ENCODE measurements at places on chromosomes 7 and 10.

GRCh38 chr7:122100021-122100420, 44.0 kb downstream of the AASS start:
- DNase-seq: no peak

DNA sequence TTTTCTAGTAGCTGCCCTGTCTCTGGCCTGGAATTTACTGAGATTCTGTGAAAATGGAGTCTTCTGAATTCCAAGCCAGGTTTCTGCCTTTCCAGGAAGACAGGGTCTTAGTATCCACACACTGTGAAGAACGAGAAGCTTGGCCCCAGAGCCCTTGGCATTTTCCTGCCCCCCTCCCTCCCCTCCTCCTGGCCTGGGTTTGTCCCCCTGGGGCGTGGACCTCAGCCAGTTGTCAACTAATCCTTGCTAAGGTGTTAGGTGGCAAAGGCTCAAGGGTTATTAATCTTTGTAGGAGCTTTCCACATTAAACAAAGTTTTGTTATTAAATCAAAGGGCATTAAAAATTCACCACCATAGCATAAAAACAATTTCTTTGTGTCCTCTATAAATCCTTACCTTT, 329.5 kb downstream of the RNLS start:
- no peak for DNase-seq

DNA sequence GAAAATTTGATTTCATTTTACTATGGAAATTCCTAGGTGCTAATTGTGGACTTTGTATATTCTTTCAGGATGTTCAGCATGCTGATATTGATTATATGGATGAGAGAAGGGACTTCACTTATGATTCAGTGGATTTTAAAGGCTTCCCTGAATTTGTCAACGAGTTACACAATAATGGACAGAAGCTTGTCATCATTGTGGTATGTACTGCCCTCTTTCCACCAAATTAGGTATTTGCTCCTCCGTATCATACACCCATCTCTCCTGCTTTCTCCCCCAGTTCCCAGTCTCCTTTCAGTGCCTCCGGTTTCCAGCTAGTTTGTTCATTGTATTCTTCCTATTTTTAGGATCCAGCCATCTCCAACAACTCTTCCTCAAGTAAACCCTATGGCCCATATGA, 34.6 kb downstream of the MGAM start:
- no peak for DNase-seq

DNA sequence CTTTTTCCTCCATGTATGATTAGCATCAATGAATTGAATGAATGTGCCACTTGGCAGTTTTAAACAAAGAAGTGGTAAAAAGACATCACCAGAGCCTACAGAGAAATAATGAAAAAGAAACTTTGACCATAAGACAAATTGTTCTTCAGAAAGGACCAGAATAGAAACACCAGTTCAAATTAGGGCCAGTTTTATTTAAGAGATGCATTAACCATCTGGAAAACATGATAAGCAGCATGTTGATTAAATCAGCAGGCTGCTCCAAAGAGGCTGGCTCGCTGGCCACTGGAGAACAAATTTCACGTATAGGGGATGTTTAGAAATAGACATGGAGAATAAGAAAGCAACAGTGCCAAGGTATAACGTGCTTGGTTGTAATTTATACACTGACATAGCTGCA, 242.3 kb upstream of the AOAH start:
- no peak for DNase-seq

- no peak for DNase-seq
These were observed 242.5 kb downstream of the ELMO1 start for GRCh38 chr7:37206192-37206591.

DNA sequence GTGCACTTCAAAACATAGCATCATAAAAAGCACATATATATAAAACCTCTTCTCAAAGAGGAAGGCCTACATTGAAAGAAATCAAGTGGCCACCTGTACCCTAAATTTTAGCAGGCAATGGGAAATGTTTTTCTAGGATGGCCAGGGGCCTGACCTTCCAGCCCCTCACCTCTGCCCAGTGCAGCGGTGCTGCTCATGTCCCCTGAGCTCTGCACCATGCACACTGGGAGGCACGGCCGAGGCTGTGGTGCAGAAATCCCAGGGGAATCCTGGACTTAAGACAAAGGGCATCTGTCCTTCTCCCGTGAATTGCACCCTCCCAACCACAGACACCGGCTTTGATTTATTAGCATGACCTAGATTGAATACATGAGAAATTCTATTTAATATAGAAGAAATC, 551.4 kb downstream of the GLRX3 start:
- DNase-seq: no peak

DNA sequence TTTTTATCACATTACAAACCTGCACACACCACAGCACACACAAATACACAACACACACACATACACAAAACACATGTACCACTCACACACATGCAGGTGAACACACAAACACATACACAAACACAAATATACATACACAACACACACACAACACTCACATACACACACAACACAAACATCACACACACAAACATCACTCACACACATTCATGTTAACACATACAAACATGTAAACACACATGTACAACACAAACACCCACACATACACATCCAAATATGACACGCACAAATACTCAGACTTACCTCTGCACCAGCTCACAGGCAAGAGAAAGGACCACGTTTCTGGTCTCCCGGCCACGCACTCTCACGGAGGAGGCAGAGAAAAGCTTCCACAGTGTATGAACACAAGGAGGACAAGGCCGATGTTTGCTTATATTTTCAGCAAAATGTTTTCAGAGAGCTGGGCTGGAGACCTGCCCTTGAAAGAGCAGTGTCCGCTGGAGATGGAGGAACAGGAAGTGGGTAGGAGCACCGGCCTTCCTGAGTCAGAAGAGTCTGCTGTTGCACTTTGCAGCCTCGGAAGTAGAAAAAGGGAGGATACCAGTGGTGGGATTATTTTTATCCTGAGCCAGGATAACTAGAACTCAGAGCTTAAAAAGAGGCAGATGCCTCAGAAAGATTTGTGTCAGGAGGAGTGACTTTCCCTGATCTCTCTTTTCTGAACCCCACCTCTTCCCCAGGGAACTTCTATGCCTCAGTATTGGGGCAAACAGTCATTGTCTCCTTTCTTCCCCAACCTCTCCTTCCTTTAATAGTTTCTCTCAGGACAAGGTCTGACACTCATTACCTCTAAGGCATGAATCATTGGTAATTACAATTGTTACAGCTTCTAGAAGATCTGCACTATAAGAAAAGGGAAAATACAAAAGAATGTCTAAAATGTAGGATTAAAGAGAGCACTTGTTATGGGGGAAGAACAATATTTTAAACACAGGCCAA, at the start of gene GIMAP6:
GIMAP6 (minus strand) TSS at position 520 of the 999 bp plus-strand sequence. CDS start 2,243 bp downstream, outside the sequence.
- no peak for DNase-seq

DNA sequence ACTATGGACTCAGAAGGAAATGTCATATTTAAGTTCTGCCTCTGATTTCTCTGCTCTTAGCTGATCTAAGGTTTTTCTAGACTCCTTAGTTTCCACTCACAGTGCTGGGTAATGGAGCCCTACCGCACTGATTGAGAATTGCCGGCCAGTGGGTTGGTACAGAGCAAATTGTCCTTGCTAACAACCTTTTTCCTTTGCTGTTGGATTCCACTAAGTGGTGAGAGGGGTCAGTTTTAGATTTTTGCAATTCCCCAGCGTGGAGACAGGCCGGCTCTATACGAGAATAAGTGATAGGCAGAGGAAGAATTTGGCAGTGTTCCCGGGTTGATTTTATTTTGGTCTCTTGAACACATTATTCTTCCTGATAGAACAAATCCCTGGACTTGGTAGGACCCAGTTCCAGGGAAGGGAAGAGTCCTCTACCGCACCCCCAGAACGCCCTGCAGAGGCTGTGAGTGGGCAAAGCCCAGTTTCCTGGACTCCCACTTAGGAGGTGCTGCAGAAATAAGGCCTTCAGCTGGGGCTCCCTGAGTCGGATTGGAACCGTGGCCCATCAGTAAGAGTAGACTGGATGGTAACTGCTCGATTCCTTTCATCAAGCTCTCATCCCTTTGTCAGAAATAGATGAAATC, 3.0 kb upstream of the NRP1 start:
- DNase-seq: no peak

DNA sequence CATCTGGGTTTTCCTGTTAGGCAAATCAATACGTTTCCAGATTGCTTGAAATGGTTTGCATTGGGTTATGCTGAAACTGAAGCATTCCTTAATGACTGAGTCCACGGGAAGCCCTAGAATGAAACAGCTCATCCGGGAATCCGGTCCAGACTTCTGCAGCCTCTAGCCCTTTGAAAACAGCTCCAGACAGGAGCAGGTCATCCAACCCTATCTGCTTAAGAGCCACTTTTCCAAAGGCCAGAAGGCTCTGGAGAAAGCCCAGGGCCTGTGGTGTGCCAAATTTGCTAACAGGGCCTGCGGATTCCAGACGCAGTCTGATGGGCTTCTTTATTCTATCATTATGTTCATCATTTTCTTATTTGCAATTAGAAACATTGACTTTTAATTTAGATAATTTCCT, 265.4 kb downstream of the SKIDA1 start:
- DNase-seq: no peak

DNA sequence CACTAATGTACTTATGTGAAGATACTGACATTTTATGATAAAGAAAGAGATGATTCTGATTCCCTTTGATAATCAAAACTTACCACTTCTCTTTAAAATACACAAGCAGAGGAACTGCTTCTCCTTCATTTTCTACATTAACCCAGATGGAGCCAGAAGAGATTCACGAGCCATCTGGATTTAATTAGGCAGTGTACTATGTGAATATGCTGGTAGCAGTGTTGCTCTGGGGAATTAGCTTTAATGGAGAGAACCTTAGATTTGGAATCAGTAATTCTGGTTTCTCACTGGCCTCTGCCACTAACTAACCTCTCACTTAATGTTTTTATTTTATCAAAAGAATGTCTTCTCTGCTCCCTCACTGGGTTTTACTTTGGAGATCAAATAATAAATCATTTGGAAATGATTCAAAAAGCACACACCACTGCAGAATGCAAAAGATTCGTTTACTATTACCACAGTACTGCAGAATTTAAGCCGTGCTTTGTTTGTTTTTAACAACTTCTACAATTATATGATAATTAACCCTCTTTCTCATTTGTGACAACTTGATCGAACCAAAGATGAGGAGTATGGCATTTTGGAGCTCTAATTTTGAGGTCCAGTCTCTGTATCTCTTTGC, 77.5 kb upstream of the PHYHIPL start:
- no peak for DNase-seq

GRCh38 chr7:151744656-151745638, 132.0 kb downstream of the PRKAG2 start:
- no peak for DNase-seq

GRCh38 chr10:100481462-100482081, 18.8 kb downstream of the WNT8B start:
- peak; percentile 12 for DNase-seq

DNA sequence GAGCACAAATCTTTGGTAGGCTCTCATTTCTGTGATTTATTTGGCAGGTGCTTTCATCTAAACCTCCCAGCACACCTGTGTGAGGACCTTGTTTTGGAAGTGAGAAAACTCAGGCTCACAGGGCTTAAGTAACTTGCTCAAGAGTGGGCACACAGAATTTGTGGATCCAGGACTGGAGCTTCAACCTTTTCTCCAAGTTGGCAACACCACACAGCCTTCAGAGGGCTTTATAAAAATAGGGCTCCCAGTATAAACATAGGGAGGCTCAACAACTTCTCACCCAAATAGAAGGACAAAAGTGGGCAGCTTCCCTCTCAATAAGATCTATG, 182.2 kb upstream of the NEBL start:
- DNase-seq: no peak

GRCh38 chr10:93363891-93364648, 118.1 kb downstream of the MYOF start:
- no peak for DNase-seq

- no peak for DNase-seq
These were observed 270.9 kb downstream of the CCSER2 start for GRCh38 chr10:84599254-84599653.

DNA sequence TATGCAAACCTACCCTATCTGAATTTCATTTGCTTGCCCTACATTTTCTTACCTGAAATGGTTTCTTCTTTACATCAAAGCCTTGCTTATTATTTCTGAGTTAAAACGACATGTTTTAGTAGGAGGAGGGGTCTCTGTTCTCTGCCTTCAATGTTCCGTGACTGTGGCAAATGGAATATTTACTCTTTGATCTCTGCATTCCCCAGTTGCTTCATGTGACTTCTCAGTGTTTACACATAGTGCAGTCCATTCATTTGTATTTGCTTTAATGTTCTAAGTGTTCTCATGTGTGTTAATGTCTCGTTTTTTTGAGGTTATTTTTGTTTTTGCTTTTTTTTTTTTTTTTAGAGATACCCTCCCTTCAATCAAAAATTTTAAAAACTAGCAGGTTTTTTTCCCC, 75.8 kb downstream of the GNAI1 start:
- no peak for DNase-seq

- DNase-seq: no peak
These were observed 24.2 kb upstream of the DDC start for GRCh38 chr7:50589364-50589763.

GRCh38 chr10:98258683-98259454, 9.1 kb downstream of the LOXL4 start:
- no peak for DNase-seq

DNA sequence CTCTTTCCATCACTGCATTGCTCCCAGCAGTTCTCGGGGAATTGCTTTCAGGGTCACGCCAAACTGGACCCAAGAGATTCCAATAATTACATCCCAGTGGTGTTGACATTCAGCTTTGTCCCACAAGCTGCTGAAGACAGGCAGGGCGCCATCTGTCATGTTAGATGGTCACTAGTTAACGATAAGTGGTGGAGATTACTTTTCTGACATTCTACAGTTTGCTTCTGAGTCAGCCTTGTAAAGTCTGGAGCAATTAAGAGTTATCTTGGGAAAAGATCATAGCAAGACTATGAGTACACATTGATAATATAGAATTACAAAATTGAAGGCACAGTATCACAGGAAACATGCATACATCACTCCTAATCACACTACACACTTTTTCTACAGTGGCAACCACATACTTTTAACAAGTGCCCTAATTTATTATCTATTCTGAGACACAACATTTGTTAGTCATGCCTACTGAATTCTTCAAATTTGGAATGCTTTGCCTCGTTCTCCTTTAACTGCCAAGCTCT, 41.9 kb downstream of the SEMA3C start:
- DNase-seq: no peak

- no peak for DNase-seq
These were observed 12.9 kb downstream of the UPP1 start for GRCh38 chr7:48101968-48102367.

- DNase-seq: no peak
These were observed 102.7 kb upstream of the C7orf33 start for GRCh38 chr7:148487912-148488311.

GRCh38 chr10:1575481-1576244, 161.7 kb downstream of the ADARB2 start:
- DNase-seq: no peak

All from esophagus squamous epithelium (tissue), 5 donors.